Kidney capillary endothelial cell (primary cell): ENCODE measurements at places on chromosomes 13 and 19.
A peak's percentile ranks its signal among the peaks of the same experiment; 100 is the strongest.

DNA sequence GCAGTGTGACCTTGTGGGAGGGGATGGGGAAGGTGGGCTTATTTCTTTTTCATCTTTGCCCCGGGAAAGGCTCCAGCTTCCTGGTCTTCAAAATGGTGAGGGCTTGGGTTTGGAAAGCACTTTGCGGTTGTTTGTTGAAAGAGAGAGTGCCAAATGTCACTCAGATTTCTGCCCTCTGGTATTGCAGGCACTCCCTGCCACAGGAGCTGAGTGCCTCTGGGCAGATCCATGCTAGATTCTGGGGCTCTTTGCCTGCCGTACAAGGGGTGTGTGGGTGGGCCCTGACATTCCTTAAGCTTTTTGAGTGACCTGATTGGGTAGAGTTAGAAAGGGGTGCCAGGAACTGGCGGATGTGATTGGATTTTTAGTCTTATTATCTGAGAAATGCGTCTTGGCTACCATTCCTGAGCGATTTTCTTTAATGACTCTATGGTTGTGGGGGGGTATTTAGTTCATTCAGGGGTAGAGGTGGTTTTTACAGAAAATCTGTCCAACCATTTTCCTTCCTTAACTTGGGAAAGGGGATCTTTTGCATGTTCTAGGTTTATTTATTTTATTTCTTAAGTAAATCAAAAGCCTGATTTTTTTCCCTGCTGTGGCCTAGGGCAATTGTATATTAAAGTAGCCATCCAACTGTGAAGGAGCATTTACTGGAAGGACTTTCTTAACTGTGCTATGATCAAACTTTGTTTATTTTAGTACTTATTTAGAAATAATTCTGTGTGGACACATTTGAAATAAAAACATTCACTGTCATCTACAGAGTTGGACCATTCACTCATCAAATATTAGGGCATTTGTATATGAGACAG, 3.2 kb downstream of the ARHGAP35 start:
- no peak for DNase-seq

- DNase-seq: peak; percentile 74
Measured at GRCh38 chr13:36919833-36920615, at the start of gene SMAD9. SMAD9 (minus strand) TSS chr13:36920238; CDS start chr13:36879689, 40,549 bp downstream.

DNA sequence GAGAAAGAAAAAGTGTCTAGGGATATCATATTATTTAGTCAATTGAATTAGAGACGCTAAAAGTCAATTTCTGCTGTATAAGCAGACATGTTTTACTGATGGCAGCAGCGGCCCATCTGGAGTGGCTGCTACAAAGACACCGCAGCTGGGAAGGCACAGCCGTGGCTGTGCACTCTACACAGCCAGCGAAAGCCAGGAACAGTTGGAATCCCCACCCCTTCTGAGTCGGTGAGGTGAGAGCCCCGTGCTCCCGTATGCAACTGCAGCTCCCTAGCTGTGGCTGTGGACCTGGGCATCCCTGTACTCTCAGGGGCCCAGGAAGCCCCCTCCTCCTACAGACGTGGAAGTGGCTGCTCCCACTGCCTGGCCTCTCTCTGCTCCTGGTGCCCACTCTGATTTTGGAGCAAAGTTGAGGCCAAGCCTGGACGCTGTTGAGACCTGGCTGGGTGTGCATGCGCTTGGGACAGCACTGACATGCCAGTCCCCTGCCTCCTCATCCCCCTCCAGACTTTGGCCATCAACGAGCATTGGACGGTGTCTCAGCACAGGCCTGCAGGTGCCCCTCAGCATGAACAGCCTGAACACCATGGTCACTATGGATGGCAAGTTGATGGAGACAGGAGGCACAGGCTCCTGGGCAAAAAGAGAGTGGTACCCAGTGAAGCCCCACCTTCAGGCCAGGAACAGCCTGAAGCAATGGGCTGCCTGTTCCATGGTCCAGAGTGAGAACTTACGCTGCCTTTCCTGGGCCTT, 944.0 kb upstream of the MIR17HG start:
- no peak for DNase-seq

DNA sequence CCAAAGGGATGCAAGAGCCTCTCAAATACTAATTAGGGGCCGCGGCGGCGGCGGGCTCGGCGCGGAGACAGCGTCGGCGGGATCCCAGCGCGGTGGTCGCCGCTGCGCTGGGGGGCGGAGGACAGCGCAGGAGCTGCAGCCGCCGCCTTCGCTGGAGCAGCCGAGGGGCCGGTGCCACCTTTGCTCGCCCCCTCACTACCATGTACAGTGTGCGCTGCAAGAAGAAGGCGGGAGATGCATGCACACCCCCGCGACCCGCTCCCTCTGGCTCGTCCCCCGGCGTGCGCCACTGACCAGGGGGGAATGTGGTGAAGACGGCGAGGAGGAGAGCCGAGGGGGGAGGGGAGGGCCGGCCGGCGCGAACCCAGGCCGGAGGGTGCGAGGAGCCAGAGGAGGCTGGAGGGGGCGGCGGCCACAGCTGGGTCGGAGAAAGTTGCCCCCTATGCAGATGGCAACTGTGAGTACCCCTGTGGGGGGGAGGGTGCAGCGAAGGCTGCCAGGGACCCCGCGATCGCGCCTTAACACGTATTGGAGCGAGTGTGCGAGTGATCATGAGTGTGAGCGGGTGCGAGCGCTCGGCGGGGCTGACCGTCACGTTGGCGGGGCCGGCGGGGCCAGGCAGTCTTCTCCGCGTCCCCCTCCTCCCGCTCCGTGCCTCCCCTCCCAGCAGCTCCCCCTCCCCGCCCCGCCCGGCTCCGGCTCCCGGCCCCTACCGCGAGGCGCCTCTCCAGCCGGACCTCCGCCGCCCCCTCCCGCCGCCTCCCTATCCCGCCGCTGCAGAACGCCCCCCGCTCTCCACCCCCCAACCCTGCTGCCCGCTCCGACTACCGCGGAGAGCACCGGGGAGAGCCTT, 808 bp downstream of the SLITRK5 start:
- no peak for DNase-seq

- no peak for DNase-seq
Measured at GRCh38 chr19:8631425-8631819, 989 bp downstream of the NFILZ start.

DNA sequence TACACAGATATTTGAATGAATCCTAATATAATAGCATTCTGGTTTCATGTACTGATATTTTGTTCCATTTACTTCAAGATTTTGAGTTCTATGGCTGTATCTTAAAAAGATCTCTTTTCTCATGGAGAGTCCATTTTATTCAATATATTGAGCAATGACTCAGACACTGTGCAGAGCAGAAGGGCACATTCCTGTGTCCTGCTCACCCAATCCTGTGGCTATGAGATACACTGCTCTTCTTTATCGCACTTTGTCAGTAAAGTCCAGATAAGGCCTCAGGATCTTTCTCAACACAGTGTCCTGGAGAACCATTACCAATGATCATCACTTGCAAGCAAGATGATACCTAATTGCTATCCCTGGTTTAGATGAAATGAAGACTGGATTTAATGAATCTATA, 155.0 kb downstream of the CYSLTR2 start:
- DNase-seq: no peak

GRCh38 chr13:49214917-49215376, 5.2 kb upstream of the MLNR start:
- DNase-seq: no peak

DNA sequence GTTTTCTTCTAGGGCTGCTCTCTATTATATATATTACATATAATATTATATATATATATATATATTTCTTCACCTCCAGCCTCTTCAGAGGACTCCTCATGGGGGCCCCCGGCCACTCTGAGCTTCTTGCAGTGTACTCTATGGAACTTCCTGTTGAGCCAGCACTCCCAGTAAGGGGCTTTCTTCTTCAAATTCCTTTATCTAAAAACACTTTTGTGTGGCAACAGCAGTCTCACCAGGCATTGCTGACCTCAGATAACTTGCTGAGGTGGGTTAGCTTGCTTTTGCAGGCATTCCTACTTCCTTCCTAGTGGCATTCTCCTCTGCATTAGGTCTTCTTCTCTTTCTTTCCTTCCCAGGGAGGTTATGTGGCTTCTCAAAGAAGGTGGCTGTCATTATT, 381.5 kb downstream of the MYO16 start:
- no peak for DNase-seq

GRCh38 chr13:23509781-23510543, 60.2 kb upstream of the TNFRSF19 start:
- DNase-seq: no peak

GRCh38 chr13:108963846-108964600, 334.6 kb downstream of the MYO16 start:
- no peak for DNase-seq

DNA sequence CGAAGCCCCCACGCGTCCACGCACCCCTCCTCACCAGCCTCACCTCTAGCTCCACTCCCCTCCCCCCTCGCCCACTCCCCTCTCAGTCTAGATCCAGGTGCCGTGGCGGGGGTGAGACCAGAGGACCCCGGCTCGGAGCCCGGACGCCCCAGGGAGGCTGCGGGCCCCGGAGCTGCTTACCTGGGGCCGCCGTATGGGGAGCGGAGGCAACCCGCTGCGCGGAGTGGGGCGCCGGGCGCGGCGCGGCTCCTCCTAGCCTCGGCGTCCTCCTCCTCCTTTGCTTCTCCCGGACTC, 353 bp downstream of the ENOX1 start:
- no peak for DNase-seq

DNA sequence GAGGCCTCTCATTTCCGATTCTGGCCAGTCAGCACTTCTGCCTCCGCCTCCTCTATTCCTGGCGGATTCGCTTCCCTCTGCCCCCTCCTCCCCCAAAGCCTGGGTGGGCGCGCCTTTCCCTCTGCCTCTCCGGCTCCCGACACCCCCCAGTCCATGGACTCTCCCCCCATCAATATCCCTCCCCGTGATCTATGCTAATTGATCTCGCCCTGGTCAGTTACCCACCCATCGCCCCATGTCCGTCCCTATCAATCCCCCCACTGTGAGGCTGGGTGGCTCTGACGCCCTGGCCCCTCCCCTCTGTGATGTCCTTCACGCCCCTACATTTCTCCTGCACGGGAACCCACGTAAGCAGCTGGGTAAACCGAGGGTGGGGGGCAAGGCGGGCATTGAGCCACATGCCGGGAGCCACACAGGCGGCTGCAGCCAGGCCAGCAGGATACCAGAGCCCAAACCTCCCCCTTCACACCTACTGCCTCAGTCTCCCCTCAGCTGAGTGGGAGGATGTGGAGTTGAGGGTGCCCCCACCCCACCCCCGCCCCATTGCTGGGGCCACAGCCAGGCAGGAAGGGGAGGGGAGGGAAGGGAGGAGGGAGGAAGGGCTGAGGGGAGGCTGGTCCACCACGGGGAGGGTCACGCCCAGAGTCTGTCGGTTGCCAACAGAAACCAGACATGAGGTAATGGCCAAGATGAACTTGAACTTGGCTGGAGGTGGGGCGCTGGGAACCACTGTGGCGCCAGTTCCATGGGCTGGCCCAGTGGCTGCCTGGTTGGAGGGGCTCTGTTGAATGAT, 21.0 kb downstream of the SMIM24 start:
- peak; percentile 91 for DNase-seq

DNA sequence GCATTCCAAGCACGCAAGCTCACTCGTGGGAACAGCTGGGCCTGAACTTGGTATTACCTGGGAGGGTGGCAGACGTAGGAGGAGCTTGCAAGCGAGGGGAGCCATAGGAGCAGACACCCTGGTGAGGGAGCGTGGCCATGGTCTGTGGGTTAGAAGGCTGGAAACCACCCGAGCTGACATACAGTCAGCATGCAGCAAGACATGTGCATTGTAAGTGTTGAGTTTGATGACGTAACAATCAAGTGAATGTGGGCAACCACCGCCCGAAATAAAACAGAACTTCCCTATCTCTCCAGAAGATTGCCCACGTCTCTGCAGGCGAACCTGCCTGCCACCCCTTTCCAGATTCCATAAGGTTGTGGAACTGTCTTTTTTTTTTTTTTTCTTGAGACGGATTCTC, 26.8 kb downstream of the UBXN6 start:
- DNase-seq: no peak

DNA sequence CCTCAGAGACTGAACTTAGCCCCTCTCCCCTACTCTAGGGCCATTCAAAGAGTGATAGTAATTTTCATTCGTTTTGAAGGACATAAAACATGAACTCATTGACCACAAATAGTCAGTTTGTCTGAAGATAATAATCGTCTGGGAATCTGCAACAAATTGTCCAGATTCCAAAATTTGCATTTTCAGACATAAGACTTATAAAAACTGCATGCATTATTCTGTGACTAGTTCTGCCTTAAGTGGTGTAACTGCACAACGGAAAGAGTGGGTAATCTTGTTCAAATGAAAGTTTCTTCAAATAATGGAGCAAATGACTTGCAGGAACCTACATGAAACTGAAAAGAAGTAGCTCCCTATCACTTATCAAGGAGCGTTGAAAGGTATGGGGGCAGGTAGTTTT, 8.4 kb downstream of the CSNK1A1L start:
- DNase-seq: no peak

DNA sequence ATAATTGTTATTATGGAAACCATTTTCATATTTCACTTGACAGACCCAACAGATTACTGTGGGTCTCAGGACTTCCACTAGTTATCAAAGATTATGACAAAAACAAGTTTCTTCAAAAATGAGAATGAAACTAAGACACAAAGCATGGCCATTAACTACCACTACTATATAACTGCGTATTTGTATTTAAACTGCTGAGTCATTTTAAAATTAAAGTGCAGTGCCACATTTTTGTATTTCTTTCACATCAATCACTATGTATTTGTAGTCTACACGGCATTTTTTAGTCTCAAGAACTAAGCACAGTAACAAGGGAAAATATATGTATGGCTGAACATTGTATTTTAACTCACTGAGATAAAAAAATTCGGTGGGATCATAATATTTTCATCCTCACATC, 10.1 kb upstream of the KLF12 start:
- no peak for DNase-seq

- no peak for DNase-seq
Measured at GRCh38 chr13:97695684-97696083, 257.8 kb upstream of the IPO5 start.

- no peak for DNase-seq
Measured at GRCh38 chr19:8079988-8080387, 27.4 kb downstream of the CCL25 start.

DNA sequence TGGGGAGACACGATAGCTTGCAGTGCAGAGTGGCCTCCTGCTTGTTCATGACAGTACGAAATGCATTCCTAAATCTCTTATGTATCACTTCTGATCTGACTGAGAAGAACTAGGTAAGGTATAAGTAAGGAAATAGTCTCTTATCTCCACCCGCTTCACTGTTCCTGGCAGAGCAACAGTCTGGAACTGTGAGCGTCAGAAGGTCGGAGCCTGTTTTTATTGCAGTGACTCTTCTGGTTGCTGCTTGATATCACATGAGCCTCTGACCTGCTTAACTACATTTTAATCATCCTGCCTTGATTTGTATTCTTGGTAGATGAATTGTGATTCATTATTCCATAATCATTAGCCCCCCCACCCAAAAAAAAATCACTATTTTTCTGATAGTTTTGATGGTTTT, 69.0 kb downstream of the COL4A2 start:
- DNase-seq: no peak

- no peak for DNase-seq
Measured at GRCh38 chr13:113048766-113049165, 56.8 kb upstream of the F7 start.

- no peak for DNase-seq
Measured at GRCh38 chr13:112521073-112521685, 66.8 kb downstream of the TUBGCP3 start.

- peak; percentile 68 for DNase-seq
Measured at GRCh38 chr13:59677966-59678814, 485.5 kb downstream of the DIAPH3 start.
